ENCODE measurements at places on chromosomes 16 and 17.

GRCh38 chr16:86906623-86907022, 328.3 kb downstream of the FOXL1 start:
- DNase-seq: no peak

- DNase-seq: no peak
Measured at GRCh38 chr17:17508646-17509591, 12.7 kb upstream of the RASD1 start.

DNA sequence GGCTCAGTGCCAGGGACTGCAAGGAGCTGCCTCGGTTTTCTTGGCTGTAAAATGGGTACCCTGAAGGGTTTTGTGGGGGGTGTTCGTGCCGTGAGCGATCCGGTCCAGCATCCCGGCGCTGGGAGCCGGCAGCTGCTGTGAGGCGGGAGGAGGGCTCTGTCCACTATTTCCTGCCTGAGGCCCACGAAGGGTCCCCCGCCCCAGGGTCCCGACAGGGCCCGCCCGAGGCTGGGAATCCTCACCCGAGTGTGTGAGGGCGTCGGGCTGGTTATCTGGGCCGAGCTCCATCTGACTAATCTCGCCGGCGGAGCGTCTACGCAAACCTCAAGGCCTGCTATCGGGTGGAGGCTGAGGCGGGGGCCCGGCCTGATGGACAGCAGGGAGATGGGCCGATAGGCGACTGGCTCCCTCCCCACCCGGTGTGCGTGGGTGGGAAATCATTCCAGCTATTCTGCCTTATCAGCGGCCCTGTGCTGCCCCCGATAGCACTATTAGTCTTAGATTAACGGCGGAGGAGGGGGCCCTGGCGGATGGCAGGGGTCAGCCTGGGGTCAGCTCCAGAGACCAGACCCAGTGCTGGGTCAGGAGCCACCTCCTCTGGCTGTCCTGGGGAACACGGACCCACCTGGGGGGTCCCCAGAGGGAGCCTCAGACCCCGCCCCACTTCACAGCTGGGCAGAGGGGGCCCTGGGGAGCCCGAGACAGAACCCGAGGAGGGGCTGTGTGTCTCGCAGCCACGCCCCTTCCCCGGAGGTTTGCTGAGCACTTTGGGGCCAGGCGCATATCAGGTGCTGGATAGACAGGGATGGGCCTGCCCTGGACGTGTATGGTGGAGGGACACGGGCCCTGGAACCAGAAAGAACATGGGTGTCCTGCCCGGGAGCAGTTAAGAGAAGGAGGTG, 44.7 kb downstream of the ZFPM1 start:
- DNase-seq: no peak

DNA sequence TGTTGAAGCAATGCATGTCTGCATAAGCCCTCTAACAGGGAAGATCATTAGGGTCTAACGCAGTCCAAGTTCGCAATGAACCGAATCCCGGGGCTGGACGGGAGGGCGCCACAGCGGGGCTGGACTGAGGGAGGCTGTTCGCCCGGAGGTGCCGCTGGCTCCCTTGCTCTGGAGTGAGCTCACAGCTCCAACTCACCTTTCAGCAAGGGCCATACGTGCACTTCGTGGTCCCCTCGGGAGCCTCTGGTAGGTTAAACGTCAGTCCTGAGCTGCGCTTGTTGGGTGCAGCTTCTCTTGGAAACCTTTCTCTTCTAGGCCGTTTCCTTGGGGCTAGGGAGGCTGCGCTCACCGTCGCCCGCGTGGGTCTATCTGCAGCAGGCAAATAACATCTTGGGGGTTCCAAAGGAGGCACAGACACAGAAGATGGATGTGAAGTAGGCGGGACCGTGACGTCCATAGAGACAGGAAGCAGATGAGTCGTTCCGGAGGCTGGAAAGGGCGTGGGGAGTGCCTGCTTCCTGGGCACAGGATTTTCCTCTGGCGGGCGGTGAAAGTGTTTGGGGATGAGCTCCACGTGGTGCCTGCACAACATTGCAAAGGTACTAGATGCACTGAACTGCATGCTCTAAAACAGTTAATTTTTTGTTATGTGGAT, 21.9 kb downstream of the ATP2C2 start:
- DNase-seq: no peak

- DNase-seq: no peak
Measured at GRCh38 chr17:80596760-80597608, 52.3 kb downstream of the RPTOR start.

- no peak for DNase-seq
Measured at GRCh38 chr16:2734844-2735515, 15.0 kb upstream of the PRSS27 start.

DNA sequence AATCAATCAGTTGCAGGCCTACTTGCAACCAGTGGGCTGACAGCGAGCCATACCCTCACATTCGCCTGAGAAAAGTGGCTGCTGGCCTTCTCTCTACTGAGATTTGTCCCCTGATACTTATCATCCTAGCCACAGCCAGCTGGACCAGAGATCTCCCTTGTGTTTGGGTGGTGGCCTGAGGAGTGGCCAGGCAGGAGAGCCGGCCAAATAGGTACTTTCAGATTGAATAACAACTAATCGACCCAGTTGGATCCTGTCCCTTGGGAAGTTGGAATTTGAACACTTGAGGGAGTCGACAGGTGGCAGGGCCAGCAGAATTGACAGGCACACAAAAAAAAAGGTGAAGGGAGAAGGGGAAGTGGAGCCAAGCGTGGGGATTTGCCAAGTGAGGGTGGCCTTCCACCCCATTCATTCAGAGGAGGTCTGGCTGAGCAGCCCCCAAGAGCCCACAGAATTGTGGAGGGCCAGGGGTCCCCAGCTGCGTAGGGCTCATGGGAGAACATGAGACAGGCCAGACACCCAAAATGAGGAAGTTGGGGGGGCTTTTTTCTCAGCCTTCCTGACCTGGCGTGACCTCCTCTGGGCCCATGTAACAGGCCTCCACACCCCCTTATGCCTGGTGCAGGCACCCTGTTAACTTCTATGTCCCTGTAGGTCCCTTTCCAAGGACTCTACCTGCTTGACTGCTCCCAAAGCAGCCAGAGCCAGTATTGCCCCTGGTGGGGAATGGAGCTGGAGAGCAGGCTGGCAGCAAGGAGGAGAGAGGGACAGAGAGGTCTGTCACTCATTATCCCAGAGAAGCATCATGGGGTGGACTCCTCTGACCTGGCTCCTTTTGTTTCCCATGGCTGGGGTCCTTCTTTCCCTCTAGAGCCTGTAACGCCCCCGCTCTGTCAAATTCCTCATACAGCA, 2.9 kb upstream of the RANGRF start:
- peak; percentile 17 for DNase-seq

DNA sequence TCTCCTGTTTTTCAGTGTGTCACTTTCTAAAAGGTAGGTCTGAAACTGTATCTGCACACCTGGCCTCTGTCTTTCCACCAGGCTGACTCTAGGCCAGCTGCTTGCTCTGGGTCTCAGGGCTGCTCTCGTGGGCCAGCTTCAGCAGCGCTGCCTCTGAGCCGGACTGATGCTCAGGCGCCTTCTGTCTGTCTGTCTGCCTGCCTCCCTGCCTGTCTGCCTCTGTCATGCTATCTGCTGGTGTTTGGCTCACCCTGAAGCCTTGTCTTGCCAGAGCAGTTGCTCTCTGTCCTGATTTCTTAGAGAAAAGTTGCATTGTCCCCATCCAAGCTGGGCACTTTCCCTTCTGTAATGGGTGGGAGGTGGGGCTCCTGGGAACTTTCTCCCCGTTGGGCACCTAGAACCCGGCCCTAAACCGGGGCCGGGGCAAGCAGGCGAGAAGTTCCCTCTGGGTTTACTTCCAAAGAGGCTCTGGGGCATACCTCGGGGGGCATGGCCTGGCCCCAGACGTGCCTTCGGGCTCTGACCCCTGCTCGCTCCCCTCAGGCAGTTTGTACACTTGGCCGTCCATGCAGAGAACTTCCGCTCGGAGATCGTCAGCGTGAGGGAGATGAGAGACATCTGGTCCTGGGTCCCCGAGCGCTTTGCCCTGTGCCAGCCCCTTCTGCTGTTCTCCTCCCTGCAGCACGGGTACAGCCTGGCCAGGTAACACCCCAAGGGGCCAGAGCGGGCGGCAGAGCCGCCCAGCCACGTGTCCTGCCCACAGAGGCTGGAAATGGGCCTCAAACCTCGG, 15.9 kb upstream of the ATP6V0C start:
- no peak for DNase-seq

DNA sequence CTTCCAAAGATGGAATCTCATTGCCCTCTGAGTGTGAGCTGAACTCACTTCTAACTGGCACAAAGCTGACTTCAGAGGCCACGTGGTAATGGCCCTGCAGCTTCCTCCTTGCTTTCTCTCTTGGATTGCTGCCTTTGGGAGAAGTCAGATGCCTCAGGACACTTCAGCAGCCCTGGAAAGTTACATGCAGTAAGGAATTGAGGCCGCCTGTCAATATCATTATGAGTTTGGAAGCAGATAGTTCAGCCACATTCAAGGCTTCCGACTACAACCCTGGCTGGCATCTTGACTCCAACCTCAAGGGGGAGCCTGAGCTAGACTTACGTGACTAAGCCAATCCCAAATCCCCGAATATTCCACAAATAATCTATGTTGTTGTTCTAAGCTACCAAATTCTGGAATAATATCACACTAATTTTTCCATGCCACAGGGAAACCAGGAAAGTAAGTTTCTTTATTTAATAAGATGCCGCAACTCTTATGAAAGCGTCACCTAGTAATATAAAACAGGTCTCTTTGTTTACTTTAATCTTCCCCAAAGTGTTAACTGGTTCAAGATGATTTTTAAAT, 13.6 kb downstream of the CEP20 start:
- no peak for DNase-seq

DNA sequence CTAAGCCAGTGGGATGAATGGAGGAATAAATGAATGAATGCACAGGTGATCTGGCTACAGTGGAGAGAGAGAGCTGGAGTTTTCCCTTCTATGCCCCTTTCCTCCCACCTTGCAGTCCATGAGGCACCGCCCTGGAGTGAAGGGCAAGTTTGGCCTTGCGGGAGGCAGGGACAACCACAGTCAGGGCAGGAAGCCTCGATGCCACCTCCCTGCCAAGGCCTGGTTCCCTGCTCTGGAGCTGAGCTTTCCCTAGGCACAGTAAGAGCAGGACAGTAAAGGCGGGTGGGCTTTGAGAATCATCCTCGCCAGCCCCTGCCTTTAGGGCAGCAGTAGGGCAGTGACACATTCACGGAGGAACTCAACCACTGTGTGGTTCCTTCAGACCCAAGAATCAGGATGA, 72.6 kb downstream of the RBFOX3 start:
- no peak for DNase-seq

GRCh38 chr17:181245-182049, at the start of gene DOC2B:
DOC2B (minus strand) TSS chr17:181650; CDS start chr17:181479, 171 bp downstream.
- DNase-seq: no peak

DNA sequence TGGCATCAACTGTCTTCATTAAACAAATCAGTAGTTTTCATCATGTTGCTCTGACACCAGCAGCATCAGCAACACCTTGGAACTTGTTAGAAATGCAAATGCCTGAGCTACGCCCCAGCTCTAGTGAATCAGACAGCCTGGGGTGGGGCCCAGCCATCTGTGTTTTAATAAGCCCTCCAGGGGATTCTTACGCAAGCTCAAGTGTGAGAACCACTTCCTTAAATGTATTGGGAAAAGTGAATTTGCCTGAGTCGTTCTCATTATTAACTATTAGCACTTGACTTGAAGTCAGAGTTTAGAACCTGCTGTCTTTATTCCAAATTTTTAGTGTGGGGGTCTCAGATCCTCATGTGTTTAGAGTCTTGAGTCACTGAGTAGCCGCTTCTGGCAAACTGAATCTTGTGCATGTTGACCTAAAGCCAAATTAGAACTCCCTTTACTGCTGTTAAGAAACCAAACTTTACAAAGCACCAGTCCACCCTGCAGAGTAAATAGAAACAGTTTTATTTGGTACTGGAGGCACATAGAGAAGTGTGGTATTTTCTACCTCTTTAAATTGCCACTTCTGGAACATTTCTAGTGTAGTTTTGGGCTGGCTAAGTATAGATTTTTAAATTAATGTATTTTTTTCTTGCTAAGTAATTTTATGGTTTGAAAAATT, 137.4 kb upstream of the COX10 start:
- DNase-seq: peak; percentile 39

DNA sequence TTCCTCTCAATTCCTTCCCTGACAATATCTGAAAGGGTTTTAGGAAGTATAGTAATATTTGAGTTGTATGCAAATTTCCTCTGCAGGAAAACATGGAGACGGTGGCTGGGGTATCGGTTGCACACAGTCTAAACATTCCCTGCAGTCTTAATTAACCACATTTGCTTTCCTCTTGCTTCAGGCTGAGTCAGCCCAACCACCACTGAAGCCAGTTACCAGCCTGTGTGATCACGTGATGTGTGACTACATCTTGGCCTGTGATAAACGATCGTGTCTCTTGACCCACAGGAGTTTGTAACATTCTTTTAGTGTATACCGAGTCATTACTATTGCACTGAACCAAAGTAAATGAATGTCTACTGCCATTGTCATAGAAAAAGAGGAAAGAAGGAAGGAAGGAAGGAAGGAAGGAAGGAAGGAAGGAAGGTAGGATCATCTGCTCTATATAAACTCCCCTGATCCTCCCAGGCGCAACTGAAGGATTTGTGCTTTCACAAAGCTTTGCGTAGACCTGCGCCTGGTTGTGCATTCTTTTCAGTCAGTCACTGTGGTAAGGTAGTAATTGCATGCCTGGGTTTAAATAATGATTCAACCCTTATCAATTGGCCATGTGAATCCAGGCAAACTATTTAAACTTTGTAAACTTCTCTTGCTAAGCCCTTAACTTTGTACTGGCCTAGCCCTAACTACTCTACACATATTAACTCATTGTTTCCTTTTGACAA, 280.6 kb upstream of the SALL1 start:
- no peak for DNase-seq

DNA sequence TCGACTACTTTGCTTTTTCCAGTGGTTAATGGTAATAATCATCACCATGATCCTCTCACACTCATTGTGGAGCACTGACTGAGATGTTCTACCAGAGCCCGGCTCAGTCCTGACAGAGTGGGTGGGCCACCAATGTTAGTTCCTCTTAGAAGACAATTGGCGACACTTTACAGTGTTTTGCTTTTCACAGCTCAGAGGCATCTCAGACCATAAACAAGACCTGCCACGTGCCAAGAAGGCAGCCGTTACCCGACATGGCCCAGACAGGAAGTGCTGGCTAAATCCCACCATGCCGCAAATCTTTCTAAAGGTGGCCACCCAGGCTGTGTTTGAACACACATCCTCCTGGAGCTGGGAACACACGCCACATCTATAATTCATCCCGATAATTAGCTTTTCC, 103.7 kb downstream of the XYLT1 start:
- no peak for DNase-seq

- no peak for DNase-seq
Measured at GRCh38 chr16:50476486-50477255, 71.5 kb upstream of the NKD1 start.

DNA sequence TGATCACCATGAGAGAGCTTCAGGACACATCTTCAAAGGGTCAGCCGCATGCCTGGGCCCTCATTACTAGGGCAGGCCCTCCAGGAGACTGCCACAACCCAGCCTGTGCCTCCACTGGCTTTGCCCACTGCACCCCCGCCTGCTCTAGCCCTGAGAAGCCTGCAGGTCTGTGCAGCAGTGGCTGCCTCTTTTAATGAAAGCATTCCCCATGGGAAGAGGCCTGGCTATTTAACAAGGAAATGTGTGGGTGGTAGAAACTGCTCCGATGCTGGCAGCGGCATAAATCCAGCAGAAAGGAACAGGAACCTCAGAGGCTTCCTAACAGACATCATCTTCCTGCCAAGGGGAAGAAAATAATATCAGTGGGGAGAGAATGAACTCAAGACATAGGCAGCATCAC, 375 bp upstream of the KRT32 start:
- no peak for DNase-seq

GRCh38 chr17:65401561-65401960, 159.9 kb downstream of the AXIN2 start:
- DNase-seq: no peak

GRCh38 chr16:4987250-4987579, 29.1 kb downstream of the SEC14L5 start:
- no peak for DNase-seq

GRCh38 chr16:88597856-88598491, 27.8 kb downstream of the ZC3H18 start:
- DNase-seq: no peak

Data from GF-D8 (cell line).